Type B pancreatic cell (in vitro differentiated cells): ENCODE measurements at places on chromosomes 5 and 9. TPM values are rescaled to one million over a fixed set of nuclear protein-coding genes. Genes with fewer than 3 reads are reported as not detected.

DNM1 gene
- 16.3 and 112 TPM in 2 replicates for total RNA-seq

LCP2 gene
- total RNA-seq = not detected in 2 replicates

HAPLN1 gene
- 3.1 and 5.5 TPM in 2 replicates for total RNA-seq

- no peaks in the 10 kb centered on the region for H3K36me3 ChIP-seq
- H3K27ac ChIP-seq = no peak overlapping the region
- DNase-seq = no peak
- no peaks in the 10 kb centered on the region for H3K4me1 ChIP-seq
- H3K4me3 ChIP-seq = no peak overlapping the region
Measured at GRCh38 chr9:99859243-99859980, 37.7 kb downstream of the NR4A3 start.

GRCh38 chr5:159503236-159503635 lies 172.9 kb upstream of the IL12B start:
- DNase-seq = no peak
- H3K36me3 ChIP-seq = no peaks in the 10 kb centered on the region
- peaks cover 13% of the 10 kb centered on the region for H3K4me1 ChIP-seq
- H3K4me3 ChIP-seq = no peak overlapping the region

- H3K4me3 ChIP-seq = no peak overlapping the region
- H3K27ac ChIP-seq = no peak overlapping the region
- H3K27me3 ChIP-seq = no peaks in the 10 kb centered on the region
Measured at GRCh38 chr5:7877851-7878250, 8.9 kb downstream of the MTRR start.

DNA sequence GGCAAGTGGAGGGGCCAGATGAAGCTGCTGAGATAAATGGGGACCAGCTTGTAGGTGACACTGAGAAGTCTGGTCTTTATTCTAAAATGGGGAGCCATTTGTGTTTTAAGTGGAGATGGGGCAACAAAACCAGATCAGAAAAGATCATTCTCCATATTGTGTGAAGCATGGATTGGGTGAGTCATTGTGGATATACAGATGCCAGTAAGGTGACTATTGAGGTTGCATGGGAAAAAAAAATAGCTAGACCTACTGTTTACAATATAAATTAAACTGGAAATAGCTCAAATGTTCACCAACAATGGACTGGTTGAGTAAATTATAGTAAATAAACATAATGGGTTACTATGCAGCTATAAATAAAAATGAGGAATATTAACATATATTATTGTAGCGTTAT lies 5.4 kb upstream of the MAP1B start:
- H3K27me3 ChIP-seq = peaks cover 14% of the 10 kb centered on the region
- H3K36me3 ChIP-seq = no peaks in the 10 kb centered on the region
- no peak for DNase-seq
- H3K27ac ChIP-seq = no peak overlapping the region

DNA sequence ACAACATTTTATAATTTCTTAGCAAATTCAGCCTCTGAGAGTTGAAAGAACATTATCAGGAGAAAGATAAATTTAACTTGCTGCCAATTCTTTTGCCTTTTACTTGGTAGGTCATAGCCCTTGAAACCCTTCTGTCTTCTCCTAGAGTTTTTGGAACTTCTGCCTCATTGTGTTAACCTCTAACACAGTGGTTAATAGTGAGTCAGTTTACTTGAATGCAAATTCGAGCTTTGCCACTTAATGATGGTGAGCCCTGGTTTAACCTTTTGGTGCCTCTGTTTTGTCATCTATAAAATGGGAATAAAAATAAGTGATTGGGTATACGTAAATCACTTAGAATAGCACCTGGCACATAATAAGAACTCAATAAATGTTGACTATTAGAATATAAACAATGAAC lies 1.8 kb upstream of the INIP start:
- H3K27me3 ChIP-seq = no peaks in the 10 kb centered on the region
- H3K27ac ChIP-seq = no peak overlapping the region
- H3K4me3 ChIP-seq = no peak overlapping the region
- peaks cover 15% of the 10 kb centered on the region for H3K4me1 ChIP-seq
- DNase-seq = no peak
- H3K36me3 ChIP-seq = no peaks in the 10 kb centered on the region

- no peak for DNase-seq
- no peak overlapping the region for H3K4me3 ChIP-seq
- H3K36me3 ChIP-seq = no peaks in the 10 kb centered on the region
Measured at GRCh38 chr5:118193194-118193905, 795.0 kb downstream of the DTWD2 start.

DNA sequence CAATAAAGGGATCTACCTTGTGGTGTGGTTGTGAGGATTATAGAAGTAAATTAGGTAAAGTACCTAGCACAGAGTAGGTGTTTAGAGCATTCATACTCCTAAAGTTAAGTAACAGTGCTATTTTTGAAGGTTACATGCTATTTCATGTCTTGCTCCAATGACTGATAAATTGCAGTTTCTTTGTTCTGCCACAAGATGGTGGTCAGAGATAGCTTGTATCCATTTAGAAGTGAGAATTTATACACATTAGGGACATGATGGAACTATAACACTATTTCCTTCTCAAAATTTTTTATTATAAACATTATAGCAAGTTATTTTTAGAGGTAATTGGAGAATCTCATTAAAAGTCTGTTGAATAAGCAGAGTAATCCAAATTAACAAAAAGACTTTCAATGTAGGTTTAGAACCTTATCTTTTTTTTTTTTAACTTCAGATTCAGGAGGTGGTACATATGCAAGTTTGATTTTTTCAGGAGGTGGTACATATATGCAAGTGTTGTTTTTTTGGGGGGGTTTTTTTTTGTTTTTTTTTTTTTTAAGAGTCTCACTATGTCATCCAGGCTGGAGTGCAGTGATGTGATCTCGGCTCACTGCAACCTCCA lies 17.1 kb downstream of the MTREX start:
- peaks cover 22% of the 10 kb centered on the region for H3K36me3 ChIP-seq

PDLIM4 gene
- 40.0 and 43.8 TPM in 2 replicates for total RNA-seq

DNA sequence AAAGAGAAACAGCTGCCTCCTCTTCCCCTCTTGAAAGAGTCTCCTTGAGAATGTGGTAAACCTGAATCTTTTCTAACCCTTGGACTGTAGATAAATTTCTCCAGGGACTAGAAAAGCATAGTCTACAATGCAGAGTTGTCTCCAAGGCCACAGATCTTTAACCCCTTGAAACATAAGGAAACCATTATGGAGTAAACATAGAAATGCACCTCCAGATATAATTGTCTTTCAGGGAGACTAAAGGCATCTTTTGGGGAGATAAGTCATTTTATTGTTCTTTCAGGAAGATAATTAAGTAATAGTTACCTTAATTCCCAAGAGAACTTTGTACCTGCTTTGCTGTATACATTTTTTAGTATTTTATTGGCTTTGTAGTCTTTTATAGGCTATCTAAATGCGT lies 373.6 kb upstream of the GRIA1 start:
- no peak overlapping the region for H3K27ac ChIP-seq
- no peaks in the 10 kb centered on the region for H3K36me3 ChIP-seq
- peaks cover 12% of the 10 kb centered on the region for H3K4me1 ChIP-seq
- no peak for DNase-seq

C9orf85 gene
- total RNA-seq = 11.4 and 17.9 TPM in 2 replicates

WDR55 gene
- 29.4 and 32.4 TPM in 2 replicates for total RNA-seq

IARS1 gene
- 125 and 143 TPM in 2 replicates for total RNA-seq

DEPDC1B gene
- 14.0 and 29.1 TPM in 2 replicates for total RNA-seq

PCDHGA11 gene
- total RNA-seq = 2.6 TPM in 2 replicates

- H3K4me3 ChIP-seq = peak overlapping the region; percentile 17
- H3K4me1 ChIP-seq = peaks cover 60% of the 10 kb centered on the region
- no peak overlapping the region for H3K27ac ChIP-seq
- H3K27me3 ChIP-seq = no peaks in the 10 kb centered on the region
- H3K36me3 ChIP-seq = no peaks in the 10 kb centered on the region
Measured at GRCh38 chr9:95130484-95130883, 187.0 kb downstream of the FANCC start.

CDC42SE2 gene
- total RNA-seq = 26.0 and 27.8 TPM in 2 replicates

IL7R gene
- total RNA-seq = not detected in 2 replicates

STXBP1 gene
- total RNA-seq = 43.1 and 48.8 TPM in 2 replicates

GRCh38 chr9:91803970-91804752 lies 145.9 kb downstream of the ROR2 start:
- no peak overlapping the region for H3K27ac ChIP-seq
- H3K4me1 ChIP-seq = peaks cover 46% of the 10 kb centered on the region
- peaks cover 3% of the 10 kb centered on the region for H3K36me3 ChIP-seq
- no peak overlapping the region for H3K4me3 ChIP-seq
- no peak for DNase-seq
- H3K27me3 ChIP-seq = peaks cover 7% of the 10 kb centered on the region

- H3K36me3 ChIP-seq = no peaks in the 10 kb centered on the region
- H3K4me1 ChIP-seq = no peaks in the 10 kb centered on the region
- H3K27ac ChIP-seq = no peak overlapping the region
- no peak for DNase-seq
- no peaks in the 10 kb centered on the region for H3K27me3 ChIP-seq
Measured at GRCh38 chr5:10124287-10124686, 125.4 kb downstream of the ATPSCKMT start.
